ENCODE measurements at places on chromosomes 6 and 20.

GRCh38 chr6:136751522-136751956 lies 40.7 kb downstream of the MAP3K5 start:
- no peak for DNase-seq

DNA sequence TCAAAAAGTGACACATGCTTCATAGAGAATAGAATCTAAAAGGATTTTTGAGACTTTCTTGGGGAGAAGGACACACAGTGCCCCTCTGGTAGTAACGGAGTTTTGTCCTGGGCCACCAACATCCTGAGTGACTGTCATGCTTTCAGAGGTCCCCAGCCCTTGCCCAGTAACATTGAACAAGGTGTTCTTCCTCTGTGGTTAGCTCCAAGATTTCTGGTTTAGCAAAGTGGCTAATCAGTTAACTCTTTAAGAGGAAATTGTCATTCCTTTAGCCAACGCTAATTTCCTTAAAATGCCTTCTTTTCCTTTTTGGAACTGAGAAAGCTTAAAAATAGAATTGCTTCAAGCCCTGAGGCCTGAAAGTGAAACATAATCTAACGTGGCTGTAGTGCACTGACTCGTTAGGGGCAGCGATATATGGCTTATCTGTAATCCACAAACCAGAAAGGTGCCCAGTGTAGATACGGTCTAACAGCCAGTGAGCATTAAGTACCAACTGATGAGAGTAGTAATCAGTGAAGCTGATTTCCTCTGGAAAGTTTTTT lies 7.8 kb downstream of the E2F3 start:
- no peak for DNase-seq

- no peak for DNase-seq
These were observed 7.3 kb upstream of the ASF1A start for GRCh38 chr6:118886641-118887040.

- DNase-seq = no peak
These were observed 7.7 kb downstream of the GRIK2 start for GRCh38 chr6:101401171-101401570.

Measured in NCI-H2081 treated with DMSO at 0.1 percent for 48 hours (cell line).